ENCODE measurements at places on chromosomes 6 and 20.

DNA sequence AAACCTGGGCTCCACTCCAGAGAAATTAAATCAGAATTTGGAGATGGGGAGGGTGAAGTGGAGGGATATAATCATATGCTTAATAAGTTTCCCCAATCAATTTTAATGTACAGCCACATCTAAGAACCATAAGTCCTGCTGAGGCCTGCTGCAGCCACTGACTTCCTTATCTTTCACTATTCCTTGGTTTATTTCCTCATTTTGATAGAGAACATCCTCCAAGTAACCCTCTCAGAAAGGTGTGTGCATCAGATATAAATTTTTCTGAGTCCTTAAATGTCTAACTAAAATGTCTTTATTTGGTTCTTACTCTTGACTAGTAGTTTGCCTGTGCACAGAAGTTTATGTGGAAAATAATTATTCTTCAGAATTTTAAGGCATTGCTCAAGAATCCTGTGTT is 23.7 kb upstream of the SIRT5 start:
- no peak for DNase-seq

GRCh38 chr6:49849213-49849907 is 17.0 kb downstream of the CRISP1 start:
- DNase-seq, result no peak

DNA sequence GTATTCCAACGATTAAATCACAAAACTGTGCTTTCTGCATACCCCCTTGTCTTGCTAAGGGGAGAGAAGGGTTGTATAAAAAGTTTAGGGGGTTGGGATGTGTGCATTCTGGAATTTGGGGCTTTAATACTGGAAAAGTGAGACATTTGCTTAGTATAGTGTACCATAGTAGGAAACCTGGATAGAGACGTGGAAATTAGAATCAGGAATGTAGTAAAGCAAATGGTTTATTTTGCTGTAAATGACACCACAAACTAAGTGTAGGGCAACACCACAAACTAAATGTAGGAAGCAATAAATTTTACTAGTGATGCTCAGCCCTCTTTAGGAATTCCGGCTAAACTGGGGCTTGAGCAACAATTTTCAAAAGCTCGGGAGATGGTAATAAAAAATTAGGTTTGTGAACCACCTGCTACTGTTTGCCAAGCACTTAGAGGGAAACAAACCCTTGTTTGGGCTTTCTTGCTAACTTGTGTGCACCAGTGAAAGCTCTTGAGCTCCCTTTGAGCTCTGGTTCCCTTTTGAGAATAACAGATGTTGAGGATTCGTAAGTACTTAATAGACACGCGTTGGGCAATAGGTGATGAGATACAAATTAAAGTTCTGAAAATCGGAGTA is 13.8 kb downstream of the BRD2 start:
- DNase-seq, result no peak

DNA sequence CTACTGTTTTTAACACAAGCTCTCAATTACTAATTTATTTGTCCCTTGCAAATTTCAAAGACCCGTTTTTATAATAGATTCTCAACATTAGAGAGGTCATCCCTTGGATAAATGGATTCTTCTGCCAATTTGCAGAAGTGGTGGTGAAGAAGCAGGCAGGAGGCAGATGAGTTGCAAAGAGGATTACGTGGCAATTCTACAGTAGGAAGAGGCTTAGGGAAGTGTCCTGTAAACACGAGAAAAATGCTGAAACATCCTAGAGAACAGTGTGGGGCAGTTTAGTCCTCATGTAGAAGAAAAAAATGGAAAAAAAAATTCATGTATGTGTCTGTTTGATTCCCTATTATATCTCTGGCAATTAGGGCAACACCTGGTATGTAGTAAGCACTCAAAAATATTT is 87.6 kb downstream of the BMP2 start:
- DNase-seq, result no peak

DNA sequence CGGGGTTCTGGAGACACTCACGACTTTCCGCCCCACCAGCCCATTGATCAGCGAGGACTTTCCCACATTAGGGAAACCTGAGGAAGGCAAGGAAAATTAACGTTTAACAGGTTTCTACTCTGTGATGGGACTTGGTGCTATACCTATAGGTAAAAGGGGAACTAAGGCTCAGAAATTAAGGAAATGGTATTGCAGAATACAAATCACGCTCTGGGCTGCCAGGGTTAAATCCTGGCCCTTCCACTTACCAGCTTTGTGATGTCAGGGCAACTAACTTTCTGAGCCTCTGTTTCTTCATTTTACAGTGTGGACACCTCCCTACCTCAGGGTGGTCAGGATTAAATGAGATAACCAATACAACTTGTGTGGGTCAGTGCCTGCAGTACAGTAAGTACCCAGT is 8.8 kb downstream of the GNL1 start:
- DNase-seq, result no peak

DNA sequence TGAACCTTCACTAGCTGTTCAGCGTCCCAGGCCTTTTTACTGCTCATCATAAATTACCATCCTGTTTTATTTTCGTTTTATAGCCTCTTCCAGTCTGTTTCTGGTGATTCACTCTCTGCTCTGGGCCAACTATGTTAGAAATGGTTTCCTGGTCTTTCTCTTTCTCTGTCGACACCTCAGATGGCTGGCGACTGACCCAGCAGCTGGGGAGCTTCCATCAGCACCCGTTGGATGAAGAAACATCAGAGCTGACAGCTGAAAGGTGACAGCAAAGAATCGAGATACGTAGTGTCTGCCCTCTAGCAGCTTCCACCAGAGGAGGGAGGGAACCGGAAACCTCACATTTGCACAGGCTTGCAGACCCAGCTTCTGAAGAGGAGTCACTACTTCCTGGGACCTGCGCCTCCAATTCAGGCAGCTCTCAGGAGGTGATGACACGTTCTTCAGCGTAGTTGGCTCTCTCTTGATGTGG is 82.9 kb upstream of the MLN start:
- no peak for DNase-seq

GRCh38 chr6:47267301-47267700 is 42.4 kb downstream of the TNFRSF21 start:
- no peak for DNase-seq

GRCh38 chr20:2123720-2124119 is 22.1 kb downstream of the STK35 start:
- DNase-seq, result no peak

DNA sequence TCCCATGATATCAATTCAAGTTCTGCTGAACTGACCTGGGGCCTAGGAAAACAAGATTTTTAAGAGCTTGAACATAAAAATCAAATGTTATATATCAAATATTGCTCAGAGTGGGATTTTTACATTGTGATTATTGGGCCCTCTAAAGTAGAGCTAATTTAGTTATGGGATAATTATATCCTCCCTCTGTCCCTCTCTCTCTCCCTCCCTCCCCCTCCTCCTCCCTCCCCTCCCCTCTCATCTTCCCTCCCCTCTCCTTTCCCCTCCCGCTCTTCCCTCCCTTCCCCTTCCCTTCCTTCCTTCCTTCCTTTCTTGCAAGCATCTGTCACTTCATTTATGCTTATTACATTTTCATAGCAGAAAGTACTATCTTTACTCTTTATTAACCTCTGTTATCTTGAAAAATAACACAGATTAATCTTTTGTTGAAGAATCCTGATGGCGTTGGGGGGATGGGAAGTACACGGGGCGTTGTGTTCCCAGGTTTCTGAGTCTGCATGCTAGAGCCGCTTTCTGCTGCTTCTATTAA is 32.8 kb downstream of the KIF25 start:
- no peak for DNase-seq

- DNase-seq, result no peak
Observed at GRCh38 chr6:92779746-92780145, 639.6 kb downstream of the EPHA7 start.

- DNase-seq, result no peak
Observed at GRCh38 chr20:401682-402495, 6.2 kb upstream of the RBCK1 start.

DNA sequence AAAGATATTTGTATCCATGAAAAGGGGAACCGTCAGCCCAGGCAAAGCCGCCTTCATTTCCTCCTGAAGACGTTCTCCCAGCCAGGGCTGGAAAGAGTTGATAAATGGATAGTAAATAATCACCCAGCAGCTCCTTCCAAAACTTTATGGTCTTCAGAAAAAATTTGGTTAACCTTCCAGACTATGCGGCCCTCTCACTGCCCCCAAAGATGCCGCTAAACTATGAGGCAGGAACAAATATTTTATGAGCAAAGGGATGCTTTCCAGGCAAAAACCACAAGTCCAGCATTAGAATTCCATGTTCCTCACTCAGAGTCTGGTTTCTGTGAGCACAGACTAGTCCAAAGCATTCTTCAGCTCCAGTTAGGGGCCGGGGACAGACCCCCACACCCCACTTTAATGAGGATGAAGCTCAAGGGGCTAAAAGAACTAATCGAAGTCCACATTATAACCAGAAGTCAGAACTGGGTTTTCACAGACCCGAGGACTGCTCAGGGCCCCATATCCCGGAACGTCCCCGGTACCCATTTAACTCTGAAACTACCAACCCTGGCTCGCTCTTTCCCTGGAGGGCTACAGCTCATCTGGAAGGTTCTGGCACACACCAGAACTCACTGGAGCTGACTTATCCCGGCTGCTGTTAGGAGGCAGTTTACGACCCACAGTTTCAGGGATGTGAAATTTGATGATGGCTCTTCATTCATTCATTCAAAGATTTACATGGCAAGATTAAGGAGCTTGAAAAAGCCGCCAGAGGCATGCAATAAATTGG is 29.4 kb downstream of the BMP7 start:
- DNase-seq, result no peak

GRCh38 chr20:20743511-20744169 is 31.2 kb upstream of the RALGAPA2 start:
- DNase-seq, result no peak

DNA sequence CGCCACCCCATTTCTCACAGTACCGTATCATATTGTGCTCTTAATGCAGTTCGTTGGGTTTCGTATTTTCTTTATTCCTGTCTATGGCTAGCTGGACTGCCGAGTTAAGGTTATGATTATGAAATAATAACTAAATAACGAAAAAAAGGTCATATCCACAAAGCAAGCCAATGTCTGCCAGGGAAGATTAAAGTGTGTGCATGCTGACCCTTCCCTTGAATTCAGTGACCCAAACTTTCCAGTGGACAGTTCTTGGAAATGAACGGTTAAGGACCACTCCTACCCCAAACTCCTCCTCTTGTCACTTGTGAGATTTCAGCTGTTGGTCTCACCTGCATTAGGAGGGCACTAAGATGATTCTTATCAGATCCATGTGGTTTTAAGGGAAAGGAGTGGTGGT is 171.6 kb downstream of the ZNF217 start:
- DNase-seq, result no peak

DNA sequence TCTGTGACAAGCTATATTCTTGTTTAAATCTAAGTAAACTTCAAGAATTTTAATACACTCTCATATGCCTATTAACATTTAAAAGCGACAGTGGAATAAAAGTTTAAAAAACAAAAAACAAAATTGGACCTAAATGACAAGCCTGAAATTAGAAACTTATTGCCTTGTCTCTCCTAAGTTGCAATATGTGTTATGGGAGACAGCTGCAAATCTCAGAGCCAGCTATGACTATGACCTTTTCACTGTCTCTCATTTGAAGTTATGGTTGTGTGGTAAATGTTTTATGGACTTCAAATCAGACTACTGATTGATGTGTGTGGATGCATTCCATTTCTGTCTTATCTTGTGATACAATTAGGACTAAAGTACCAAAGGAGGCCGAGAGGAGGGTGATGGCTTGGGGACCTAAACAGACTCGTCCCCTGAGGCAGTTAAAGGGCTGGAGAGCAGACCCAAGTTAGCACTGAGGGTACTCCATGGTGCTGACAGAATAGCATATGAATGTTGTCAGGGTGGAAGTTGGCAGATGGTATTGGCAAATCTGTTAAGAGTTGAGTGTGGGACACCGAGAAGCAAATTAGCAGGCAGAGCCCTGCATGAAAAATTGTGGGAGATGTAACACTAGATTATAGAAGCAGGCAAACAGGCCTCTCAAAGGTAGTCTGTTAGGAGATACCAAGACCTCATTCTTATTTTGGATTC is 930.1 kb upstream of the MAN1A1 start:
- no peak for DNase-seq

DNA sequence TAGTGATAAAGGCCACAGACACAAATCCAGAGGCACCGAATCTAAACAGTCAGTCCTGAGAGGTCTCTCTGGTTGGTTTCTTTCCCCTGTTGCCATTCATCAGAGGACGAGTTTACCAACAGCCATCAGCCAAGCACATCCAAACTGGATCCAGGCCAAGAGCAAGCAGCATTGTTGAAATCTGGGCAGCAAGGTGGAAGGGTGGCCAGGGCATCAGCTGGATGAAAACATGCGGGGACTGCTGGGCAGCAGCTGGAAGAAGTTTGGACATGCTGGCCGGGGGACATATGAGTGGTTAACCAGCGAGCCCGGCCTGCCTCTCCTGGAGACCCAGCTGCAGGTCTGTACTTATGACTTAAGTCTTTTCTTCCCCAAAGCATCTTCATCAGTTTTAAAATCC is at the start of gene SMIM28:
TSS of gene SMIM28 (plus strand) at position 62 of the 400 bp plus-strand sequence. CDS start at position 230, 168 bp downstream.
- no peak for DNase-seq

GRCh38 chr6:10412461-10413261 is 2.2 kb downstream of the TFAP2A start:
- DNase-seq, result no peak

GRCh38 chr6:13915561-13916229 is 9.1 kb upstream of the RNF182 start:
- no peak for DNase-seq

- DNase-seq, result peak; percentile 42
Observed at GRCh38 chr6:32087574-32088486, 21.3 kb downstream of the TNXB start.

GRCh38 chr20:42496595-42496994 is 693.1 kb downstream of the PTPRT start:
- DNase-seq, result no peak

- no peak for DNase-seq
Observed at GRCh38 chr6:98833057-98833306, 1.4 kb upstream of the POU3F2 start.

- DNase-seq, result no peak
Observed at GRCh38 chr6:106525107-106525881, 104.0 kb downstream of the RTN4IP1 start.

GRCh38 chr6:56280126-56280525 is 32.7 kb upstream of the COL21A1 start:
- no peak for DNase-seq

DNA sequence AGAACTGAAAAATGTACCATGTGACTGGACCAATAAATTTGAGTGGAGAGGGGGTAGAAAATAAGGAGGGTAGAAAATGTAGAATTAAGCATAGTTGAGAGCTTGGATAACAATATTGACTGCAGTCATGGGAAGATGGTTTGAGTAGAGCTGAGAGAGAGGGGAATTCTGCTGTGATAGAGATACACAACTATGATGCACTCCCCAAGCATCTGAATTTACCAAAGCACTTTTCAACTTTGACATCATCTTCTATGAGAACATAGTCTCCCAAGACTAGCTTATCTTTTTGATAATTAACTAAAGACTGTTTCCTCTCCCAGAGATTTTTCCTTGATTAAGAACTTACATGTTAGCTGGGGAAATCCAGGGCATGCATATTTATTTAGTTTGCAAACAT is 103.1 kb downstream of the TNFRSF21 start:
- no peak for DNase-seq
